ENCODE measurements at places on chromosomes 4 and X. TPM values are rescaled to one million over a fixed set of nuclear protein-coding genes. Genes with fewer than 3 reads are reported as not detected.

The TMEM184C gene
- total RNA-seq: 19.1 TPM

The TMEM144 gene
- 3.3 TPM for total RNA-seq

The GPRIN3 gene
- 0.05 TPM for total RNA-seq

The BOD1L1 gene
- total RNA-seq: 15.1 TPM

The SMIM20 gene
- 54.1 TPM for total RNA-seq

The CCDC110 gene
- total RNA-seq: 1.7 TPM

The DMRTC1B gene
- not detected for total RNA-seq

The ZNF280C gene
- total RNA-seq: 8.4 TPM

The SSX4B gene
- not detected for total RNA-seq

The LONRF3 gene
- total RNA-seq: 8.7 TPM

The MTTP gene
- 0.22 TPM for total RNA-seq

The PCYT1B gene
- total RNA-seq: 0.57 TPM

The CYP2U1 gene
- 8.3 TPM for total RNA-seq

The GAGE1 gene
- not detected for total RNA-seq
